Activated CD4-positive, alpha-beta T cell treated with anti-CD3 and anti-CD28 coated beads for 36 hours (primary cell): ENCODE measurements at places on chromosomes 6 and 20. TPM values are rescaled to one million over a fixed set of nuclear protein-coding genes. Genes with fewer than 3 reads are reported as not detected.
A peak's percentile ranks its signal among the peaks of the same experiment; 100 is the strongest.

DNA sequence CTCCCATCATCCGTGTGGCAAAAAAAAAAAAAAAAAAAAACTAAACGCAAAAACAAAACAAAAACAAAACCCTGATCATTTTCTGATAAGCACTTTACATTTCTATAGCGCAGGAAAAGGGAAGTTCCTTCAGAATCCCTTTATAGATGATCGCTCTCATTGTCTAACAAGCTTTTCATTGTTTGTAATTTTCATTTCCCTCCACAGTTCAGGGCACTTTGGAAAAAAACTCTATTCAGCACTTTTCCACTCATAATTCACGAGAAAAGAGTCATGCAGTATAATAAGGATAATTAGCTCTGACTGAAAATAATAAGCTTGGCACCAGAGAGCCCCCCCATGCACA lies 89.4 kb upstream of the ATXN1 start:
- no peak for DNase-seq

DNA sequence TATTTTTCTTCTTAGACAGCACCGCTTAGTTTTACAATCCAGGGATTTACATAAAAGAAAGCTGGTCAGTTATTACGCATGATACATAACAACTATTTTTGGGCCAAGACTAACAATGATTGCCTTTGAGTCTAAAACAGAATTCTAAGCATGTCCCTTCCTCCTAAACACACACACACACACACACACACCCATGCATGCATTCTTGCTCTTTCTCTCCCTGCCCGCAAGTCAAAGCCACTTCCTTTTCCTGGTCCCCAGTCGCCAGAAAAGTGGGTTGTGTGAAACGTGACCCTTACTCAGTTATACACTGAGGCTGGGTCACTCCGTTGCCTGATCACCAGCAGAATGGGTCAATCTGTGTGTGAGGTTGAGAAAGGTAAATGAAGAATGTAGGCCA lies 31.4 kb downstream of the FYN start:
- peak; percentile 67 for DNase-seq

DNA sequence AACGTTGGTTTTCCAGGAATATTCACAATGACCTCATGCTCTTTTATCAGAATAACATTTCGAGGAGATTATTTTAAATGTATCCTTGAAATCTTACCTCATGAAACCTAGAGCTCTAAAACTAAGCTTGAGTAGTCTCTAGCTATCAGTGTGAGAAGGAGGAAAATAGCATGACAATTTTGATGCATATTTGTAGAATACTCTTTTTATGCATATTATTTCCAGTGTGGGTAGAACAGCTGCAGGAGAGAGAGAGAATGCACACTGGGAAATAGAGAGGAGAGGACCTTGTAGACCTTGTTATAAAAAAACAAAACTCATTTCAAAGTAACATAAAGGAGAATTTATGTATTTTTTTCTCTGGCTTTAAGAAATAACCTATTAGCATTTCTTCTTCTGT lies 71.1 kb upstream of the VGLL2 start:
- no peak for DNase-seq

DNA sequence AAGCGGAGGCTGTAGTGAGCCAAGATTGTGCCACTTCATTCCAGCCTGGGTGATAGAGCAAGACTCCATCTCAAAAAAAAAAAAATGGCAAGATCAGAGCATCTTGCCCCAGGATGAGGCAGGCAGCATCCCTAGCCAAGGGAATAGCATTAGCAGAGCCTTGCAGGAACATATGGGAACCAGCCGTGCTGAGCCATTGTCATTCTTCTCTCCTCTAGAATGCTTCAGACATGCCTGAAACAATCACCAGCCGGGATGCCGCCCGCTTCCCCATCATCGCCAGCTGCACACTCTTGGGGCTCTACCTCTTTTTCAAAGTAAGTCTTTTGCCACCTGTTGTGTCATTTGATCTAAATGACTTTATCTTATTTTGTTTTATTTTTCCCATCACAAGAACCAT lies 13.0 kb downstream of the HM13 start:
- DNase-seq, result no peak

BTNL2 gene
- not detected for total RNA-seq

DNA sequence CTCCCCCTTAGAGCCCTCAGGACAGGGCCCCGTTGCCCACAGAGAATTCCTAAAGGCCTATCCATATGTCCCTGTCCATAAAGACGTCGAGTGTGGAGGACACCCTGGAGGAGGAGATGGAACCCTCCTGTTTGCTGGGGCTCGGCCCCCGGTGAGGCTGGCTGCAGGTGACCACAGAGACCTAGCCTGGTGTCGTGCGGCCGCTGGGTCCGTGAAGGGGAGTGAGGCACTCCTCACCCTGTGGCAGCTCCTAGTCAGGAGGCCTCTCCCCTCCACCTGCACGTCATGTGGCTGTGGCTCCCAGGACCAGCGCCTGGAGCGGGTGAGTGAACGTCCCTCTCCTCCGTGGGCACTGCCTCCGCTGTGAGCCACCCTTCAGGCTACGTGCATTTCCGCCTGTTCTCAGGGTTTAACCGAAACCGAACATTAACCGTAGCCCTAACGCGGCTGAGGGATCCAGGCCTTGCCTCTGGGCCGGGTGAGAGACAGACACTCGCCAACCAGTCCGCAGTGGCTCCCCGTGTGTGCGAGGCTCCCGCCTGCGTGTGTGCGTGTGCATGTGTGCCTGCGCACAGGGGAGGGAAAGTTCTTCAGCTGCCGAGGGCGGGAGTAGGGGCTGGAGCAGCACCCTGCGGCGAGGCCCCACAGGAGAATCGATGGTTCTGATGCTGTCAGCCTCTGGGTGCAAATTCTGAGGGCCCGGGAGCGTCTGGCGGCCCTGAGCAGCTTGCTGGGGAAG lies 5.9 kb upstream of the TCEA2 start:
- DNase-seq, result peak; percentile 72

DNA sequence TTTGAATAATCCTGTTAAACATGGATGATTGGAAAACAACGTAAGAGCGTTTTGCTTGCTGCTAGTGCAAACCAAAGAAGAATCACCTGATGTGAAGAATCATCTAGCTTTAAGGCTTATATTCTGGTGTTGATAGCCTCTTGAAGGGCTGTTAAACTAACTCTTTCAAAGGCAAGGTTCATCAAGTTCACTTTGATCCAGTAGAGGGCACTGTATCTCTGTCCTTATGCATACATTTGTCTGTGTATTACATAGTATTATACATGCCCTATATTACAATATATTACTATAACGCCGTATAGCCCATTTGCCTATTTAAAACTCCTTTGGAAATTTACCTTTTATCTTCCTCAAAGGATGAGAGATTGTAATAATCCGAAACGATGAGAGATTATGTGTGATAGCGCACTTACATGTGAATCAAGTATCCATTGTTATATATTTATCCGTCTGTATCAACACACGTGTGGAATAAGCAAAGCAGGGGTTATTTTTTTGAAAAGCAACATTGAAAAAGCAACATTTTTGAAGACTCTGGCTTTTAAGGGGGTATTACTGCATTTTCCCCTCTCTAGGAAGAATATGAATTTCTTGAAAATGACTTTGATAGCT lies 50.8 kb upstream of the NRN1 start:
- DNase-seq, result no peak

PEX7 gene
- 3.6 TPM for total RNA-seq

- DNase-seq, result peak; percentile 64
These were observed at the start of gene ATXN1 for GRCh38 chr6:16760516-16761470. Gene ATXN1, minus strand, starts transcription at chr6:16761460.

GRCh38 chr6:30757261-30757904 lies 13.0 kb upstream of the IER3 start:
- DNase-seq, result no peak

DNA sequence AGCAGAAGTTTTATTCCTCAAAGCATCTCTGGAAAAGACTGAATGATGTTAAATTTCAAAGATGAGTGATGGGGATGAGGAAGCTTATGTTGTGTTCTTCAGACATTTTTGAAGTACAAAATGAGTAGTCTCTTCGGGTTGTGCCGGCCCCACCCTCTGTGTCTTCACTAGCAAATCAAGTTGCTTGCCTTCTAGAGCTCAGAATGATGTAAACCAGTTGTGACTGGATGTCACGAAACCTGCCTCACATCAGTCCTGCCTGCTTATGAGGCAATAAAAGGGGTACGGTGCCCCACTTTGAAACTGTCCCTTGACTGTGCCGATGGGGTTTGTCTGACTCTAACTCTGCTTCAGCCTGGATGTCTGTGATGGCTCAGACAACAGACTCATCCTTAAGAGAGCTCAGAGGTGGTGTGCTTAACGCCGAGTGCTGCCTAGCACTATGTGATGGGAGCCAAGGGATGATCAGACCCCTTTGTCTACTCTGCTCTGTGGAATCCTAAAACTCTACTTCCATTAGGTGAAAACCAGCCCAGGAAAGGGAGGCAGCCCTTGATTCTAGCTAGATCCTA lies 19.0 kb downstream of the TOMM34 start:
- peak; percentile 18 for DNase-seq

PXDC1 gene
- 1.6 TPM for total RNA-seq

DNA sequence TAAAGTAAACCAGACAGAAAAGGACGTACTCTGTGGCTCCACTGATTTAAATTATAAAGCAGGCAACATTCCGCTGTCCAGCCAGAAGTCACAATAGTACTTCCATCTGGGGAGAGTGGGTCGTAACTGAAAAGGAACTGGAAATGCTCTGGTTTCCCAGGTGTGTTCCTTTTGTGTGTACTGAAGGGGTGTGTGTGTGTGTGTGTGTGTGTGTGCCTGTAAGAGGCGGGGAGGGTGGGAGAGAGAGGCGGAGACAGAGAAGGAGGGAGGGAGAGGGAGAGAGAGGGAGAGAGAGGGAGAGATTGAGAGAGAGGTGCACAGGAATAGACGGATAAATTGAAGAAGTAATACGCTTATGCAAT lies 178.4 kb upstream of the ZNF184 start:
- DNase-seq, result no peak

GRCh38 chr6:455006-455585 lies 63.5 kb downstream of the IRF4 start:
- DNase-seq, result peak; percentile 71

GRCh38 chr20:2379511-2380229 lies 1.0 kb upstream of the TGM6 start:
- peak; percentile 41 for DNase-seq

DNA sequence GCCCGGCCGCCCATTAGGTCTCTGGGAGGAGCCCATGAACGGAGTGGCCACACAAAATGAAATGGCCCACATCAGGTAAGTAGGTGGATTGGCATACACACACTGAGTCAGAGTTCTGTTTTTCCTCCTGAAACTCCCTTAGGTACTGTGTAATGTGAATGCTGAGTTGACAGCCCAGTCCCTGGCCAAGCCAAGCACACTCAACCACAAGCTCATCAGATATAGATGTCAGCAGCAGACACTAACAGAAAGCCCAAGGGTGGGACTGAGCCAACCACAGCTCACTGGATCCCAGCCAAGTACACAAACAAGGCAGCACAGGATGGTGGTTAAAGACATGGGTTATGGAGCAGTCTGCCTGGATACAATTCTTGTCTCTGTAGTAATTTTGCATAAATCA lies 403.4 kb downstream of the GJA1 start:
- peak; percentile 13 for DNase-seq

- no peak for DNase-seq
These were observed 3.2 kb downstream of the LEMD2 start for GRCh38 chr6:33785778-33786177.

C6orf132 gene
- 0.14 TPM for total RNA-seq

OR12D3 gene
- not detected for total RNA-seq

SLC22A3 gene
- total RNA-seq, result not detected

DSP gene
- total RNA-seq, result 0.05 TPM

MMP24 gene
- total RNA-seq, result not detected

SCRT2 gene
- total RNA-seq, result not detected

GRCh38 chr6:13049666-13050254 lies 278.6 kb downstream of the TBC1D7 start:
- no peak for DNase-seq

RPRD1B gene
- 29.9 TPM for total RNA-seq

DNA sequence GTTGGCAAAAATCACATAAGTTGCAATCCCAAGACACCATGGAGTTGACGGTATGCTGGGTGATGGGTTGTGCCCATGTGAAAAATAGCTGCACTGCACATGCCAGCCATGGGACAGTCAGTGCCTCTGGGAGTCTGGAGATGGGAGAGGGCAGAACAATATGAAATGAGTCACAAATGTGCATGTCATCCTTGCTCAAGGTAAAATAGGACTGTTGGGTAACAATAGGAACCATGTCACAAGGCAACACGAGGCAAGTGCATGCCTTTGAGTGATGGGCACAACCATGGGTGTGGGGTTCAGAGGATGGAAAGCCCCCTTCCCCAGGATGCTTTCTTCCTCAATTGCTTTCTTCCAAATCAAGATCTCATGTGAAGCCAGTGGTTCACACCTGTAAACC lies 70.5 kb upstream of the PIM1 start:
- no peak for DNase-seq

BNIP5 gene
- total RNA-seq, result not detected

DNAH8 gene
- 0.02 TPM for total RNA-seq

DNA sequence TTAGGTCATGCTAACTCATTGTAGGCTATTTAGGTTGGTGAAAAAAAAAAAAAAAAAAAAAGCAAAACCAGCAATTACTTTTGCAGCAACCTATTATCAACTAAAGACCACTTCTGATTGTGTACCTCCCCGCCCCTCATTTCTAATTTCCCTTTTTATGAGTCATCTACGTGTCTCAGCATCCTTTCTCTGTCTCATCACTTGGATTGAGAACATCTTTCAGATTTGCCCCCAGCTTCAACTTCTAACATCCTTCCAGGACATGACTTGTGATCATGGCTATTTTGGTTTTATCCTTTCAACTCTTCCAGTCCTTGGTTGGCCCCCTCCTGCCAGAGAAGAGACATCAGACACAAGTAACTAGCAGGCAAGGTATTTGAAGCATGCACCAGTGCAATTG lies 156.7 kb upstream of the CCN2 start:
- no peak for DNase-seq

SLC35F1 gene
- total RNA-seq, result 0.18 TPM

DNA sequence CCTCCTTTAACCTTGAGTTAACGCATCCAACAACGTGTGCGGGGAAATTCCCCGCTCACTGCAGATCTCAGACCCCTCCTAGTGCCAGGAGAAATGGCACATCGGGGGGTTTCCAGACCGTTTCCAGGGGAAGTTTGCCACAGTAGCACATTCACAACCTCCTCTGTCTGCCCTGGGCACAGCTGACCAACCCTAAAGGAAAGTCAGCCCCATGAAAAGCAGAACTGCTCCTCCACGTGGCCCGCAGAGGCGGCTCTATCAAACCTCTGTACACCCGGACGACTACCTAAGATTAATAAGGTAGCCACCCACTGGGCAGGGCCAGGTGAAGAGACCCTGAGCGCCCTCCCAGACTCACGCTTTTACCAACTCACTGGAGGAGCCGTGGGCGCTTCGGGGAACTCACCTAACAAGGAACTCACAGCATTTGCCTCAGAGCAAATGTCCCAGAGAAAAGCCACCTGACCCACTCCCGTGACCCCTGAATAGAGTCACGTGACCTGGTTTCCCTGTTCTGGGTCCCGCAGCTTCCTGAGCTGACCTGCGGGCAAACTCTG lies 93.1 kb downstream of the PRND start:
- peak; percentile 81 for DNase-seq
